Stimulated activated CD8-positive, alpha-beta memory T cell treated with anti-CD3 and anti-CD28 coated beads, Interleukin-4, amount 100 ng/mL, for 48 hours (primary cell): ENCODE measurements at places on chromosomes 11 and 22.

GRCh38 chr22:35850831-35851230 is 133.2 kb downstream of the APOL5 start:
- DNase-seq = no peak

GRCh38 chr11:3115321-3115720 is 49.8 kb downstream of the OSBPL5 start:
- no peak for DNase-seq

GRCh38 chr22:30860176-30861105 is 108.1 kb downstream of the MORC2 start:
- DNase-seq = peak; percentile 21

DNA sequence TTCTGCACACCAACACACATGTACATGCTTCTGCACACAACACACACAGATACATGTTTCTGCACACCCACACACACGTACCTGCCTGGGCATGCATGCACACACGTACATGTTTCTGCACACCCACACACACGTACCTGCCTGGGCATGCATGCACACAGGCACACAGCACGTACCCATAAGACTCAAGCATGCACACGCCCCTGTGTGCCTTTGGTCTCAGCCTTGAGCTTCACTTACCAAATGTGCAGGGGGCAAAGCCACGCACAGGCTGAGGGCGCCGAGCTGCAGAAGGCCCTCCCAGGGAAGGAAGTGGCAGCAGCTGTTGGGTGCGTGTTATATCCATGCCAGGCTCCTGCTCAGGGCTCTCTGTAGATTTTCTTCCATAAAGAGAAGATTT is 34.7 kb upstream of the SMIM38 start:
- DNase-seq = no peak

GRCh38 chr11:41921746-41922390 is 462.4 kb upstream of the LRRC4C start:
- DNase-seq = no peak

DNA sequence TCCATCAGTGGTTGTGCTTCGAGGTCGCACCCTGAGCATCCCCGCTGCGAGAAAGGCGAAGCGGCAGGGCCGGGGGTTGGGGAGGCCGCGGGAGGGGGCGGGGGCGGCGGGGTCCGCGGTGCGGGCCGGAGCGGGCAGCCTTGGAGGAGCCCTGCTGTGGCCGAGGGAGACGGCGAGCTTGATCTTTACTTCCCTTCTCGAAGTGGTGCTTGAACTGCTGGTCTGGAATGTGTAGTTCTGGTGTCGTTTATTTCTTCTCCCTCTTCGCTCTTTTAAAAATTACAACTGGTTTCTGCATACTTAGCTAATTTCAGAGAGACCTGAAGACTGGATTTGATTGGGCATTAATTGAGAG is 1.1 kb downstream of the APLP2 start:
- peak; percentile 25 for DNase-seq

GRCh38 chr11:15765530-15765929 is 590.8 kb downstream of the SOX6 start:
- DNase-seq = no peak

DNA sequence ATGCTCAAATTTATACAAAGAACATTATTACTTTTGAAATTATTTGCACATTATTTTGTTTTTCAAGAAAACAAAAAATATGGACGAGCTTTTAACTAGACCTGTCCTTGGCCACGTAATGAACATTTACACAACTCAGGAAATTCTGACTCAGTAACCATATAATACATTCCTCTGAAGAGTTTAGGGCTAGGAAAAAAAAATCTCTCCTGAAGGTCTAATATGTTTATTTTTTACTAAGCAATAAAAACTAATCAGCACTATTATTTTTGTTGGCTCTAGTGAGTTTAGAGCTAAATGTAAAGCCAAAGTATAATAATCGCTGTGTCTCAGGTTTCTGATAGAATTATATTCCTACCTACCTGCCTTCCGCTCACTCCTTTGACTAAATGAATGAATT is 187.5 kb downstream of the SWAP70 start:
- no peak for DNase-seq

DNA sequence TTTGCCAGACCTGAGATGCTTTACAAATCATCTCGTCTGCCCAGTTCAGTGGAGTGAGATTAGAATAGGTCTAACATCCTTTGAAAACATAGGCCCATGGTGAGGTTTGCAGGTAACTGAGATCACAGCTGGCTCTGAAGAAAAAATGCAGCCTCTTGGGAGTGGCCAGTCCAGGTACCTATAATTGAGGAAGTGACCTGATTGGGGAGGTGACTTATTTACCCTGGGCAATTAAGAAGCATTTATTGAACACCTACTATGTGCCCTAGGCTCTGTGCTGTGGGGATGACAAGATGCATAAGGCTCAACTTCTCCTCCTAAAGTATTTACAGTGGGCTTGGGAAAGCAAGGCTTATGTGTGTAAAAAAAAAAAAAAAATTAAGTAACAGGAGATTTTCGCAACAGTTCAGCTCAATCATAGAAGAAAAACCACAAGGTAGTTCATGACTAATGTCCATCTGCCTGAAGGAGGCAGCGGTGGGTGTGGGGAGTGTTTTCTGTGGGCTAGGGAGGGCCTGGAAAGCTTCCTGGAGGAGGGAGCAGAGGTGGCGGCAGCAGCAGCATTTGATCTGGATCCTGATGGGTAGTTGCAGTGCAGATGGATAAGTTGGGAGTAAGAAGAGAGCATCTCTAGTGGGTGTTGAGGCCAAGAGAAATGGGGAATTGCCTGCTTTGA is 16.1 kb downstream of the MICAL2 start:
- no peak for DNase-seq

DNA sequence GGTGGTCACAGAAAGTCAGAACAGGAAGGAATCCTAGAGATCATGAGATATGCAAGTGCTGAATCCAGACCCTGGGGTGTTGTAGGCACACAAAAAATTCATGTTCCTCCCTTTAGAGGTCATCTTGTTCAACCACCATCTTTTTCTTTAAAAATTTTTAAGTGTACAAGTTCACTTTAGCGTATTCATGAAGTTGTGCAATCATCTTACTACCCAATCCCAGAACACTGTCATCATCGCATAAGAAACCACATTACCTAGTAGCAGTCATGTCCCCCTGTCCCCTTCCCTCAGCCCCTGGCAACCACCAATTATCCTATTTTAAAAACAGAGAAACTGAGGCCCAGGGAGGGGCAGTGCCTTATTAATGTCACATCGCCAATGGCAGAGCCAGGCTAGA is 20.3 kb upstream of the WNT11 start:
- DNase-seq = no peak

DNA sequence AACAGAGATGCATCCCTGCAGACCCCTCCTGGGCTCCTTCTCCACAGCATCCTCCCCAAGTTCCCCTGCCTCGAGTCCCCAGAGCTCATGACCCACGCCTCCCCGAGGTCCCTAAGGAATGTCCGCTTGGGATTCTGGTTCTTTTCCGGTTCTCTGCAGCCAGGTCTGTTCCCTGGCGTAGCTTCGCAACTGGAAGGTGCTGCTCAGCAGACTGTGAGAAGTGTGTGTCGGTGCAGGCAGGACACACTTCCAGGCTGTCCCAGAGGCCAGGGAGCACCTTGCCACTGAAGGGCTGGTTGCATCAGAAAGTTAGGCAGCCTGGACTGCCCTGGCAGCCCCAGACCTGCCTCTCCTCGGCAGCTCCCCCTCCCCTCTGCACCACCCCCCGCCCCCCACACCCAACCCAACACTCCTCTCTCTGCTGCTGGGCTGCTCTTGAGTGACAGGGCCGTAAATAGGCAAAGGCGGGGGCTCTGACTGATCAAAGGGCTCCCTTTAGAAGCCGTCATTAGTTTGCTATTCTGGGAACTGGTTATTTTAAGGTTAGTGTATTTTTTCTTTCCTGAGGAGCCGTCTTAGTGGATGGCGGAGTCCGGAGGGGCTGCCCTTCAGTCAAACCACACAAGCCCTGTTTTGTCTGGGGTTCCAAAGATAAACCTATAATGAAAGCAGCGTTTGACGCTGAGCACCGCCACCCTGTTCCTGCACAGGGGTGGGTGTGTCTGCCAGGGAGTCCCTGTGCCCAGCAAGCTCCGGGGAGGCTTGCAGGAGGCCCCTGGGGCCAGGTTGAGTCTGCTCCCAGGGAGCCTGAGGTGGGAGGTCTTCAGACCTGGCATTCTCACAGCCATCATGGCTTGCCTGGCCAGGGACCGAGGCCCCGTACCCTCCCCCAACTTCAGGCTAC is 88.6 kb upstream of the KCNQ1OT1 start:
- peak; percentile 10 for DNase-seq

GRCh38 chr11:95788921-95789505 is 569 bp downstream of the FAM76B start:
- peak; percentile 48 for DNase-seq

DNA sequence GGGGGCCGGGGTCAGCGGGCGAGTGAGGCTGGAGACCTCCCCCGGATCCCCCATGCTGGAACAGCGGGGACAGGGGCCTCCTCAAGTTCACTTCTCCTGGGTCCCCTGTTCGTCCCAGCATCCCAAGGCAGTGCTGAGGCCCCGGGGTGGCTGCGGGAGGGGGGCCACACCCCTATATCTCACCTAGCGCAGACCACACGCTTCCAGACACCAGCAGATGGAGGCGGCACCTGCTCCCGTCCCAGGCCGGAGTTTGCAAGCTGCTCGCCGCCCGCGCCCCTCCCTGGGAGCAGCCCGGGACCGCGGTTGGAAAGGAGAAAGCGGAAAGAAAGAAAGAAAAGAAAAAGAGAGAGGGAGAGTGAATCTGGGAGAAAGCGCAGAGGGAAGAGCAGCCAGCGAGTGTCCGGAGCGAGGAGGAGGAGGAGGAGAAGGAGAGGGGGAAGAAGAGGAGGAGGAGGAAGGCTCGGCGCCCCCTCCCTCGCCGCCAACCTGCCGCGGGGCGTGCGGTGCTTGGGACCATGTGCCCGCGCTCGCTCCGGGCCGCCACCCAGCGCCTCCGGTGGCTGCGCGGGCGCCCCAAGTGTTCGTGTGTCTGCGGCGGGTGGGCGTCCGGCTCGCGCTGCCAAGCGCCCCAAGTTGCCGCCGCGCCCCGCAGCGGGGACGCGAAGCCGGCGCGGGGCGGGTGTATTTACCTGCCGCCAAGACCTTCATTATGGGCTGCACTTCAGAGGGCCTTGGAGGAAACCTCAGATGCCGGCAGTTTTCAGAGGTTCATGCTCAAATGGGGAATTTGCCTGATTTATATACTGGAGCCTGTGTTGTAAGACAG is at the start of gene LIF:
Gene LIF (minus strand): TSS at position 775 of the 829 bp plus-strand sequence. CDS start 64 bp downstream, at position 711.
- peak; percentile 70 for DNase-seq

- no peak for DNase-seq
Measured at GRCh38 chr11:126790550-126791081, 210.0 kb downstream of the KIRREL3 start.

DNA sequence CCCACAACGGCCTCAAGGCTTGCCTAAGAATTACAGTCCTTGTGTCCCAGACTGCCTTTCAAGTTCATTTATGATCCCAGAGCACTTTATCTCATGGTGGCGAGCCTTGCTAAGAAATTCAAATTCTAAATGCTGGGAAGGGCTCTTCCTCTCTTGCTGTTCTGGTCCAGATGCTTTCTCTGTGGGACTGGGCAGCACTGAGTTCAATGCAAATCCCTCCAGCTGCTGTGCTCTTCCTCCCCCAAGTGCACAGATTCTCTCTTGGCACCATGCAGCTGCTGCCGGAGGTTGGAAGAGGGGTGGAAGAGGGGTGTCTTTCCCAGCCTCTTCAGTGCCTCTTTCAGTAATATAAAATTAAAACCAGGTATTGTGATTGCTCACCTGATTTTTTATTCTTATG is 828.0 kb downstream of the DLG2 start:
- DNase-seq = no peak

- DNase-seq = no peak
Measured at GRCh38 chr11:124778281-124778680, 16.2 kb upstream of the ESAM start.

- no peak for DNase-seq
Measured at GRCh38 chr11:57341250-57341808, 3.2 kb downstream of the P2RX3 start.

- DNase-seq = no peak
Measured at GRCh38 chr11:126655807-126656128, 300.3 kb downstream of the ST3GAL4 start.

DNA sequence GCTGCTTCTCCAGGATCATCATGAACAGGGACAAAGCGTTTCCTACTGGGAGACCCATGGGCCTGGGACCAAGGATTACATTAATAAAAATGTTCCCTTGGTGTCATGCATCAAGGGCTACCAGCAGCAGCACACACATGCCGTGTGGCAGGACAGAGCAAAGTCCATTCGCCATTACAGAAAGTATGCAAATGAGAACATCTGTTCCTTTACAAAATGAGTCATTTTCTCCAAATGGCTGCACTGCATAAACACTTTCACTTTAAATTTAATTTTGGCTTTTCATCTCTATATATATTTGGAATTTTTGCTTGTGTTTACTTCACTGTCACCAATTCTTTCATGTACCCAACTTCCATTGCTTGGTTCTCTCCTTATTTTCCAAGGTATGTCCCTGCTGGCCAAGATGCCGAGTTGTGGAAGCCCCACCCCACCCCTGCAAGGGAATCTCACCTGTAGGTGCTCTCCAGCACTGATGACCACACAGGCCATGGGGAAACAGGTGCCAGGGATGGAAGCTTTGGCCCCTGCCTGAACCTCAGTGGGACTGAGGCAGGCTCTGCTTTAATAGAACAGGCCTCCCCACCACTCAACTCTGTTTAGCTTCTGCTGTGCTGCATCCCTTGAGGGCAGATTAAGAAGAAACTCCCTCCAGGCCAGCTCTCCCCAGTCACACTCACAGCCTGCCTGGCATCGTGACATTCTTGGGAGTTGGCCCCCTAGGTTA is 15.6 kb upstream of the GNAZ start:
- DNase-seq = no peak

DNA sequence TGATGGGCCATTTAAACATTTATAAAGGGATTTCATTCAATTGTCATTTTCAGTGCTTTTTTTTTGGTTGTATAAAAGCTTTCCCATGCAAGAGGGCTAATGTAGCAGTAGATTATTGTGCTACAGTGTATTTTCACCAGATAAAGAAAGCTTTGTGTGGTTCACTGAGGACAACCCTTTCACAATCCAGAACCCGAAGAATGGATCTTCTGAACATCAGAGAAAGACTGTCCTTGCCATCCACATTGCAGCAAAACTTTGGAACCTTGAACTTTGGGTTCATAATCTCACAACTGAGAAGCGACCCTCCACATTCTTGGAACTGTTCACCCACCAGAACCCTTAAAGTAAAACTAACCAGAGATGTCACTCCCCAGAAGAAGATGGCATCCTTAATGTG is 9.3 kb downstream of the APOBEC3H start:
- DNase-seq = no peak

- DNase-seq = no peak
Measured at GRCh38 chr22:46547883-46548244, 10.4 kb upstream of the CELSR1 start.

GRCh38 chr11:3735827-3736226 is 61.5 kb downstream of the NUP98 start:
- no peak for DNase-seq
